Adrenal gland (tissue), 19 donors: ENCODE measurements at places on chromosomes 1 and 21. TPM values are rescaled to one million over a fixed set of nuclear protein-coding genes. Genes with fewer than 3 reads are reported as not detected.

- no peaks in the 10 kb centered on the region for H3K4me1 ChIP-seq
- no peak overlapping the region for H3K4me3 ChIP-seq
- no peaks in the 10 kb centered on the region for H3K27me3 ChIP-seq
- H3K27ac ChIP-seq, result no peak overlapping the region
Measured at GRCh38 chr1:17880449-17880848, 125.3 kb downstream of the ACTL8 start.

DNA sequence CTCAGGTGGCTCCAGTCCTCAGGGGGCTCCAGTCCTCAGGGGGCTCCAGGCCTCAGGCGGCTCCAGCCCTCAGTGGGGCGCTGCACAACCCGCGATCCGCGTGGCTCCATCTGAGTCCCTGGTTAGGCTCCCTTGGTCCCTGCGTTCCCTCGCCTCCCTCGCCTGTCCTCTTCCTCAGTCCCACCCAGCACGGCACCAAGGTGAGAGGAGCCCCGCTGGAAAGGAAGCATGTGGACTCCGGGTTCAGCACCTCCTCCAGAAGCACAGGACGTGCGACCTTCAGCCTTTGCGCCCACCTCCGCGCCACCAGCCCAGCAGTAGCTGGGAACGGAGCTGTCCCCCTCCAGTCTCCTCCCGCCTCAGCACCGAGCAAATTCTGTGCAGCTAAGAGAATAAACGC, 8.1 kb upstream of the OR2M5 start:
- DNase-seq, result no peak
- H3K4me3 ChIP-seq, result no peak overlapping the region
- no peaks in the 10 kb centered on the region for H3K27me3 ChIP-seq
- no peaks in the 10 kb centered on the region for H3K36me3 ChIP-seq
- H3K27ac ChIP-seq, result no peak overlapping the region

GRCh38 chr1:201468844-201469644, at the start of gene PHLDA3:
TSS of gene PHLDA3 (minus strand) at chr1:201469188. CDS start at chr1:201468786, 402 bp downstream.
- H3K27ac ChIP-seq, result peak within 1 kb of the TSS; percentile 77
- peak; percentile 86 for DNase-seq
- peaks cover 7% of the 10 kb centered on the region for H3K4me1 ChIP-seq
- peak within 1 kb of the TSS; percentile 25 for H3K4me3 ChIP-seq
- no peaks in the 10 kb centered on the region for H3K27me3 ChIP-seq
- H3K36me3 ChIP-seq, result peaks cover 16% of the 10 kb centered on the region

DNA sequence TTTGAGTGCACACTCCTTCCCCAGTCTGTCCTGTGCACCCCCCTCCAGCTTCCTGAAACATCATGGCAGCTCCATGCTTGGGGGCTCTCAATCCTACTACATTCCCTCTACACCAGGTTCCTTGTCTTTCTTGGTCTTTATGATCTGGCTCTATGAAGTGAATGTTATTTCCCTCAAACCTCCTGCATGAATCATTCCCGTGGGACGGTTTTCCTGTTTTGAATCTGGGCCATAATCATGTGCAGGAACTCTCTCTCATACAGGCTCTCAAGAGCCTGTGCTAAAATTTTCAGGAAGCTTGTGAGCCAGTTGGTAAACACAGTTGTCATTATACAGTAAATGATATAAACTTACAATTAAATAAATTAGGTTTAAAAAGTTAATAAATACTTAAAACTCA, 89.8 kb upstream of the KCNE2 start:
- DNase-seq, result no peak
- H3K4me1 ChIP-seq, result no peaks in the 10 kb centered on the region
- no peaks in the 10 kb centered on the region for H3K36me3 ChIP-seq
- no peak overlapping the region for H3K27ac ChIP-seq
- no peak overlapping the region for H3K4me3 ChIP-seq

The CA6 gene
- not detected for polyA plus RNA-seq

GRCh38 chr1:37471345-37472231, 2.8 kb upstream of the ZC3H12A start:
- peak overlapping the region; percentile 89 for H3K27ac ChIP-seq
- peak; percentile 75 for DNase-seq
- H3K4me1 ChIP-seq, result peaks cover 35% of the 10 kb centered on the region
- no peak overlapping the region for H3K4me3 ChIP-seq
- H3K27me3 ChIP-seq, result no peaks in the 10 kb centered on the region
- H3K36me3 ChIP-seq, result peaks cover 5% of the 10 kb centered on the region

The ZNF695 gene
- 0.07 TPM for polyA plus RNA-seq

The RIMKLA gene
- 0.35 TPM for polyA plus RNA-seq

GRCh38 chr1:182602935-182603645, 1.1 kb downstream of the RGS16 start:
- H3K27ac ChIP-seq, result no peak overlapping the region
- no peaks in the 10 kb centered on the region for H3K36me3 ChIP-seq
- H3K4me1 ChIP-seq, result no peaks in the 10 kb centered on the region
- peak overlapping the region; percentile 53 for H3K4me3 ChIP-seq

The NBPF10 gene
- 0.20 TPM for polyA plus RNA-seq

DNA sequence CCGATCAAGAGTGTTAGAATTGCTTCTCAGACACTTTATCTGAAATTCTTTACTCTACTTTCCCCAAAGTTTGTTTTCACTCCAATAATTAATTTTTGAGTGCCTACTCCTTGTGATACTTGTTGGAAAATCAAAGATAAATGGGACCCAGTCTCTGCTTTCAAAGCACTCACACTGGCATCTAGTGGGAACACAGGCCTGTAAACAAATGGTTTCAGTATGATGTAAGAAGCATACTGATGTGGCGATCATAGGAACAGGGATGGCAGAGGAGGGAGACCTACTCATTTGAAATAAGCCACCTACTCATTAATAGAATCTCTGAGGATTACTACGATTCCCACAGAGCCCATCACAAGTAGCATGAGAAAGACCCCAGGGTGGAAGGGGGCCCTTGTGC, 273.7 kb upstream of the ST6GALNAC5 start:
- DNase-seq, result no peak
- H3K27me3 ChIP-seq, result no peaks in the 10 kb centered on the region
- H3K27ac ChIP-seq, result no peak overlapping the region
- no peaks in the 10 kb centered on the region for H3K4me1 ChIP-seq
- H3K4me3 ChIP-seq, result no peak overlapping the region

The HCRTR1 gene
- polyA plus RNA-seq, result 3.5 TPM
